ENCODE measurements at places on chromosomes 6 and 20. TPM values are rescaled to one million over a fixed set of nuclear protein-coding genes. Genes with fewer than 3 reads are reported as not detected.
A peak's percentile ranks its signal among the peaks of the same experiment; 100 is the strongest.

The XKR7 gene
- total RNA-seq: not detected

DNA sequence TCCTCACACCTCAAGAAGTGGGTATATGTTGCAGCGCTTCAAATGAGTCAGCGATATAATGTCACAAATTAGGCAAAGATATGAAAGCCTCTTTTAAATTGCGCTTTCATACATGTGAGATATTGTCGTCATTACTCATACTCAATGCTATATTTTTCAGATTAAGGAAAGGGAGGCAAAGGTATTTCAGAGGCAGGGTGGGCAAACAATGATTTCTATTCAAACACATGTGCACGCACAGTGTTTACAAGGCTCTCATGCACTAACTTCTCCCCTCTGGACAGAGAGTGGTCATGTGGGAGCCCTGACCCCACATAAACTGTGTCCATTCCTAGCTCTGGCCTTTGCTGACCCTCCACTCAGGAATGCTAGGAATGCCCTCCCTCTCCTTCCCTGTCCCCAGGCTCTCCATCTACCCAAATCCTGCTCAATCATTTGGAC lies 112.1 kb upstream of the TMEM170B start:
- no peaks in the 10 kb centered on the region for H3K27me3 ChIP-seq
- H3K4me1 ChIP-seq: peaks cover 70% of the 10 kb centered on the region
- H3K4me3 ChIP-seq: no peak overlapping the region
- no peak for DNase-seq
- no peaks in the 10 kb centered on the region for H3K36me3 ChIP-seq

GRCh38 chr20:21189761-21190523 lies 64.1 kb downstream of the KIZ start:
- H3K27ac ChIP-seq: no peak overlapping the region
- peaks cover 18% of the 10 kb centered on the region for H3K4me1 ChIP-seq
- DNase-seq: peak; percentile 56
- no peak overlapping the region for H3K4me3 ChIP-seq
- H3K27me3 ChIP-seq: no peaks in the 10 kb centered on the region

GRCh38 chr6:73644941-73645591 lies 8.7 kb downstream of the SLC17A5 start:
- H3K4me1 ChIP-seq: no peaks in the 10 kb centered on the region
- DNase-seq: no peak
- no peaks in the 10 kb centered on the region for H3K36me3 ChIP-seq
- no peak overlapping the region for H3K27ac ChIP-seq

The BTN1A1 gene
- not detected for total RNA-seq

The NOX3 gene
- total RNA-seq: not detected

GRCh38 chr20:8901237-8902025 lies 167.5 kb upstream of the PLCB4 start:
- H3K27ac ChIP-seq: no peak overlapping the region
- no peak overlapping the region for H3K4me3 ChIP-seq
- no peak for DNase-seq

- H3K4me3 ChIP-seq: no peak overlapping the region
- H3K36me3 ChIP-seq: no peaks in the 10 kb centered on the region
- H3K27me3 ChIP-seq: no peaks in the 10 kb centered on the region
- no peak overlapping the region for H3K27ac ChIP-seq
Measured at GRCh38 chr6:71513036-71513435, 224.4 kb downstream of the OGFRL1 start.

DNA sequence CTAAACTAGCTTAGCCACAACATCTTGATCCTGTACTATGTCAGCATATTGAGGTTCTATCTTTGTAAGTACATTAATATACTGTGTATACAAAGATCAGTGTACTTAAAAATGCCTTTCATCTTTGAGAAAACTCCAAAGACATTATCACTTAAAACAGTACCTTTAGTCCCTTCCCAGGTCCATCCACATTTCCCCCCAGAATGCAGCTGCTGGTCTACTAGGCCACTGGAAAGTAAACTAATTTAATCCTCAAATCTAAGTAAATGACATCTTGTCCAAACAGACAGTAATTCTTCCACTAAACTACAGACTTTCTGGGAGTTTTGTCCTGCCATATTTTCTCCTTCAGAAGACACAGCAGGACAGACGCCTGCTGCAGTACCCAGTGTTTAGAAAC lies 68.7 kb downstream of the SYCP2 start:
- H3K4me1 ChIP-seq: no peaks in the 10 kb centered on the region
- no peak for DNase-seq
- no peak overlapping the region for H3K27ac ChIP-seq
- no peaks in the 10 kb centered on the region for H3K27me3 ChIP-seq
- no peaks in the 10 kb centered on the region for H3K36me3 ChIP-seq

The EZR gene
- 202 TPM for total RNA-seq

DNA sequence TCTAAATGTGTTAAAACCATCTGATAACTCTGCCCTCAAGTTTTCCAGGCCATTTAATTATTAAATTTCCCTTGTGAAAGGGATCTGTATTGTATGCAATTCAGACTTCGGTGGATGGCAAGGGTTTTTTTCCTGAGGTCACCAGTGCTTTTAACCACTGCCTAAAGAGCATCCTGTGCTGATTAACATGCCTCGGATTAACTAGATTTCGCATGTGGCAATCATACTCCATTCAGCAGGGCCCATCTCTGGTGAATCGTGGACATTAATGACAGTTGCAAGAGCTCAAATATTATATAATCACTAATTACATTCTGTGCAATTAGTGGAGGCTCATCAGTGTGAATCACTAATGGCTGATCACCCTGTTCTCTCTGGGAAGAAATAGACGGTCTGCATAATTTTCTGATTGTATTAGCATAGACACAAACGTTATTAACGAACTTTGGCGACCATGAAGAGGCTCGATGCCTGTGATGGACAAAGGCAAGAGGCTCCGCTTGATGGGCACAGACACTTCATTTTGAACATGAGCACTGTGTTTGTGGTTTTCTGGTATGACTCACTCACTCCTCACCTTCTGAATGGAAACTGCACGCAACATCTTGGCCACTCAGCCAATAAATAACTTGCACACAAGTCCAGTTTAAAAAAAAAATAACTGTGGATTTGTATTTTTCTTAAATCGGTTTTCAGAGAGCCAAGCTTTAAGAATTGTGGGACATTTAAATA lies 31.4 kb downstream of the LINC00237 start:
- H3K4me1 ChIP-seq: peaks cover 4% of the 10 kb centered on the region
- H3K4me3 ChIP-seq: no peak overlapping the region
- no peaks in the 10 kb centered on the region for H3K27me3 ChIP-seq
- H3K27ac ChIP-seq: no peak overlapping the region
- DNase-seq: no peak

The FOXA2 gene
- total RNA-seq: 12.8 TPM

- H3K36me3 ChIP-seq: no peaks in the 10 kb centered on the region
- no peak for DNase-seq
- no peaks in the 10 kb centered on the region for H3K4me1 ChIP-seq
Measured at GRCh38 chr6:88983532-88983931, 20.1 kb upstream of the RNGTT start.

DNA sequence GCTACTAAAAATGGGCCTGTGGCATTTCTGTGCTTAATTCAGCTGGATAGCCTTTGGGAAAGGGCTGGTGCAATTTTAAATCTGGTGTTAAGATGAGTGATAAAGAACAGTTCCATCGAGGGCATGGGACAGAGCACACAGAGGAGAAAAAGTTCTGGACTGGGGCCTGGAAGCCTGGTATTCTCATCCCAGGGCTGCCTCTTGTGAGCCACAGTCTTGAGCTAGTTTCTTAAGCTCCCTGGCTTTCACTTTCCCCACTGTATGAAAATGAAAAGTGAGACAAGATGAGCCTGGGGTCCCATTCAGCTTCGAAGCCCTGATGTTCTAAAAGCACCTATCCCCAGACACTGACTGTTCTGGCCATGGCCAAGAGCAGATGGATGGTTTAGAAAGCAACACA lies 14.3 kb upstream of the LAMA4 start:
- no peak overlapping the region for H3K4me3 ChIP-seq
- peaks cover 13% of the 10 kb centered on the region for H3K4me1 ChIP-seq

The BHLHE23 gene
- total RNA-seq: not detected

The TAP1 gene
- 92.8 TPM for total RNA-seq

The GJE1 gene
- total RNA-seq: not detected

The FAM209A gene
- total RNA-seq: not detected

The SPATS1 gene
- not detected for total RNA-seq

GRCh38 chr6:168496997-168497331 lies 56.0 kb downstream of the SMOC2 start:
- no peak for DNase-seq
- no peaks in the 10 kb centered on the region for H3K27me3 ChIP-seq

GRCh38 chr6:134041093-134041492 lies 11.3 kb downstream of the SLC2A12 start:
- DNase-seq: no peak
- no peaks in the 10 kb centered on the region for H3K27me3 ChIP-seq
- H3K36me3 ChIP-seq: no peaks in the 10 kb centered on the region
- H3K27ac ChIP-seq: no peak overlapping the region
- no peak overlapping the region for H3K4me3 ChIP-seq

- no peaks in the 10 kb centered on the region for H3K36me3 ChIP-seq
- no peak for DNase-seq
- H3K4me1 ChIP-seq: peaks cover 25% of the 10 kb centered on the region
- no peak overlapping the region for H3K4me3 ChIP-seq
- no peaks in the 10 kb centered on the region for H3K27me3 ChIP-seq
Measured at GRCh38 chr6:75850026-75850833, 101.2 kb downstream of the MYO6 start.

- H3K4me3 ChIP-seq: no peak overlapping the region
- H3K36me3 ChIP-seq: no peaks in the 10 kb centered on the region
- H3K27me3 ChIP-seq: no peaks in the 10 kb centered on the region
Measured at GRCh38 chr6:136334465-136334846, 44.8 kb upstream of the BCLAF1 start.

DNA sequence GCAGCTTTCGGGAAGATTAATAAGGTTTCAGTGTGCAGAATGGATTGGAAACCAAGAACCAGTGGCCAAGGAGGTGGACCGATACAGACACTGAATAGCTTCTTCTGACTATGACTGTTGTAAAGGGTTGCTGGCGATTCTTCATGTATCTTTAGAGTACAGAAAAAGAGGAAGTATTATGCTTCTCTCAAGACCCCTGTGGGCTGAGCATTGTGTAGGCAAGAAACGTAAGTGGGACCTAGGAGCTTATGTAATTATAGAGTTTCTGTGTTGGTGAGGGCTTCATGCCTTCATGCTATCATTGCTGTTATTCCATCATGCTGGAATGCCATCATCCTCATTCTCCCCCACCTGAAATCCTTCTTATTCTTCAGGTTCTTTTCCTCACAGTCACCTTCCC lies 105.4 kb upstream of the AKIRIN2 start:
- peaks cover 19% of the 10 kb centered on the region for H3K4me1 ChIP-seq
- no peaks in the 10 kb centered on the region for H3K27me3 ChIP-seq
- no peaks in the 10 kb centered on the region for H3K36me3 ChIP-seq
- H3K27ac ChIP-seq: no peak overlapping the region
- no peak overlapping the region for H3K4me3 ChIP-seq

The PRSS35 gene
- 1.1 TPM for total RNA-seq

The CUL7 gene
- 18.8 TPM for total RNA-seq

The RGS19 gene
- 21.3 TPM for total RNA-seq

- DNase-seq: no peak
- H3K36me3 ChIP-seq: no peaks in the 10 kb centered on the region
- H3K4me3 ChIP-seq: no peak overlapping the region
- H3K4me1 ChIP-seq: peaks cover 3% of the 10 kb centered on the region
Measured at GRCh38 chr6:12459945-12460661, 169.9 kb downstream of the EDN1 start.

GRCh38 chr6:135937106-135937505 lies 85.6 kb downstream of the PDE7B start:
- no peaks in the 10 kb centered on the region for H3K27me3 ChIP-seq
- H3K27ac ChIP-seq: peak overlapping the region; percentile 60
- no peak for DNase-seq
- no peaks in the 10 kb centered on the region for H3K36me3 ChIP-seq
- H3K4me1 ChIP-seq: peaks cover 20% of the 10 kb centered on the region

- H3K4me3 ChIP-seq: peak overlapping the region; percentile 8
- peaks cover 18% of the 10 kb centered on the region for H3K27me3 ChIP-seq
Measured at GRCh38 chr20:31968291-31969126, 558 bp downstream of the XKR7 start.

- no peak overlapping the region for H3K27ac ChIP-seq
- no peak for DNase-seq
- no peaks in the 10 kb centered on the region for H3K36me3 ChIP-seq
- H3K4me1 ChIP-seq: no peaks in the 10 kb centered on the region
- no peak overlapping the region for H3K4me3 ChIP-seq
Measured at GRCh38 chr20:40724566-40724965, 35.5 kb upstream of the MAFB start.

The OR2H2 gene
- total RNA-seq: not detected

DNA sequence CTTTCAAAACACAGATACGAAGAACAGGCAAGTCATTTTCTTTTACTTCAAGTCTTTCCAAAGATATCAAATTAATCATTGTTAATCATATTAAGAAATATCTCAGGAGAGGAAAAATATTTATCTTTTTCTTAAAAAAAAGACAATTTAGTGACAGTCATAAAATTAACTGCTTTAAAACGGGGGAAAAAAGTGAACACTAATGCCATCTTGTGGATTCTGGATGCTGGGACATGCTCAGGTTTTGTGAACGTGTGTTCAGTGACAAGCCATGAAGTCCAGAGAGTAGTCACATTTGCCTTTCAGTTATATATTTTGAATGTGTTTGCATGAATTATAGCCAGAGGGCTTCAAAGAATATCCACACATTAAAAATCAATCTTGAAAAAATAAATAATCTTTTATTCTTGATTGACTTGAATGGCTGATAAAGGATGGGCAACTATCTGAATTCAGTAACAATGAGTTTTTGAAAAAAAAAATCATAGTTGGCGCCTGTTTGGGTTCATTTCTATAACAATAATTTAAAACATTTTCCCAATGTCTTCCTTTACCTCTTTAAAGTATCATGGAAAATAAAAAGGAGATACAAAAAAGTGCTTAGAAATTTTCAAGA lies 74.7 kb upstream of the NOX3 start:
- no peaks in the 10 kb centered on the region for H3K27me3 ChIP-seq
- H3K4me3 ChIP-seq: no peak overlapping the region
- DNase-seq: peak; percentile 31
- no peak overlapping the region for H3K27ac ChIP-seq

GRCh38 chr6:34855463-34855862 lies 32.4 kb downstream of the TAF11 start:
- H3K36me3 ChIP-seq: peaks cover 30% of the 10 kb centered on the region
- no peak overlapping the region for H3K4me3 ChIP-seq
- no peaks in the 10 kb centered on the region for H3K27me3 ChIP-seq
- no peak for DNase-seq
- no peaks in the 10 kb centered on the region for H3K4me1 ChIP-seq
- no peak overlapping the region for H3K27ac ChIP-seq

The TFAP2C gene
- total RNA-seq: 1.1 TPM

The CARMIL1 gene
- 22.2 TPM for total RNA-seq

- H3K4me1 ChIP-seq: peaks cover 32% of the 10 kb centered on the region
- H3K36me3 ChIP-seq: no peaks in the 10 kb centered on the region
- H3K4me3 ChIP-seq: no peak overlapping the region
- no peak for DNase-seq
- no peaks in the 10 kb centered on the region for H3K27me3 ChIP-seq
- H3K27ac ChIP-seq: no peak overlapping the region
Measured at GRCh38 chr6:3419624-3420272, 37.1 kb downstream of the SLC22A23 start.
